Common myeloid progenitor, CD34-positive (primary cell): ENCODE measurements at places on chromosomes 4 and X.
A peak's percentile ranks its signal among the peaks of the same experiment; 100 is the strongest.

- no peak for DNase-seq
These were observed 48.1 kb upstream of the TSPAN7 start for GRCh38 chrX:38513112-38513742.

DNA sequence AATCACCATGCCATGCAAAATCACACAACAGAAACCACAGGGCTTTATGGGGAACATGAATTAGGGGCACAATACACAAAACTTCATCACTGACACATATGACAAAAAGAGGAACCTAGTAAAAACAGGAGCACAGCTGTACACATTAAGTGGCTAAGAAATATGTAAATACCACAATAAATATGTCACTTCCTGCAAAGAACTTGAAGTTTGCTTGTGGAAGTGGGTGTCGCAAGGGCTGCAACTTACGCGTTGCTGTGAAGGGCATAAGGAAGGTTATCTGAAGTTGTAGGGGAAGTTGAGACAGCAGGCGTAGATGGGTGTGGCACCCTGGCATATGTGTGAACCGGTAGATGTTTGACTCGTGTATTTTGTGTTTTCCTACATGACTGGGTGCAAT lies 42.4 kb downstream of the CLCN4 start:
- peak; percentile 73 for DNase-seq

DNA sequence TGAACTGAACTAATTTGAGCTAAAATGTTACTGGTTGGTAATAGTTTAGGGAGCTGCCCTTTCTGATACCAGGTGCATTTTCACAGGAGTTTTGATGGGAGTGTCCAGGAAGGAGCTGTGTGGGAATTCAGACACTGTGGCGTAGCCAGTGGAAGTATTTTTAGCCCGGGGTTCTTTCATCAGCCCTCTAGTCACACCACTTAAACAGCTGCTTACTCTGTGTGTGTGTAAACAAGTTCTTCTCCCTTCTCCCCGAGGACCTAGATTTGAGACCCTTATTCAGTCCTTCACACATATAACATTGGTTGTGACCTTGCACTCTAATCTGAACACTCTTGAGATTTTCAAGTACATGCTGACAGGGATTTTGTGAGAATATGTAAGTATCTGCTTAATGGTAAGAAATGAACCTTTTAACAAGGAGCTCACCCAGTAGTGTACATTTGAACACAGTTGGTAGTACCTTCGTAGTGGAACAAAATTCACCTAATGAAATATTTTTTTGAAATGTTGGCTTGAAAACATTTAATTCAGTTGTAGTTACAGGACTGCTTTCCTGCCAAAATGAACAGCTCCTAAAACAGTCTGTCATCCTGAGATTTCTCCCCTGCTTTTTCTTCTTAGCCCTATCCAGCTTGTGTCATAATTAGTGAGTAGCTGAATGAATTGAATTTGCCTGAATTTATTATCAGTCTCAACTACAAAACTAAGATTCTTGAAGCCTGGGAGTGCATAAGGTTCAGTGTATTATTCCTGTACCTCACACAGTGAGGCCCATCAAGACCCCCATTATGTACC lies 61.8 kb downstream of the BMPR1B start:
- no peak for DNase-seq

GRCh38 chr4:7252510-7253340 lies 60.4 kb downstream of the SORCS2 start:
- DNase-seq, result peak; percentile 5

GRCh38 chrX:153770601-153771414 lies 6.8 kb downstream of the PLXNB3 start:
- no peak for DNase-seq

DNA sequence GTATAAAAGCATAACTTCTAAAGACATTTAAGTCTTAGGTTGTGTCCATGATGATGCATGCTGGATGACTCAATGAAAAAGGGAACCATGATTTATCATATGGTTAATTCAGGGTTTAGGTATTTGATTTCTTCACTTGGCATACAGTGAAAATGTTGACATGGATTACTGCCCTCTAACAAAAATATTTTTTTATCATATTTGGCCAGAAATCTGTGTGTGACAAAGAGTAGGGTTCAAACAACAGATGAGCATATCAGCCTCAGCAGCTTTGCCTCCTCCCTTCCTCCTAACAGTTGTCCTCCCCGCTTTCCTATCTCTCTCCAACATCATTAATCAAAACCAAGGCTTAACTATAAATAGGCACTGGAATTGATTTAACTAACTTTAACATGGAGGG lies 46.3 kb downstream of the ARHGAP6 start:
- DNase-seq, result no peak

GRCh38 chr4:136713140-136713539 lies 819.2 kb downstream of the PCDH18 start:
- DNase-seq, result no peak
